Fibroblast of lung (primary cell): ENCODE measurements at places on chromosomes 3 and 15. TPM values are rescaled to one million over a fixed set of nuclear protein-coding genes. Genes with fewer than 3 reads are reported as not detected.

LINGO1 gene
- not detected in 2 replicates for total RNA-seq

CCDC39 gene
- total RNA-seq = under 0.01 TPM in 2 replicates

RAP2B gene
- 24.4 and 27.1 TPM in 2 replicates for total RNA-seq

MCF2L2 gene
- under 0.01 TPM in 2 replicates for total RNA-seq

GOLGA6L9 gene
- 1.5 TPM in 2 replicates for total RNA-seq

ATP10A gene
- 5.1 and 12.7 TPM in 2 replicates for total RNA-seq

IL12A gene
- 27.2 and 72.5 TPM in 2 replicates for total RNA-seq

NRROS gene
- under 0.01 and 0.33 TPM in 2 replicates for total RNA-seq
